Stimulated activated CD4-positive, alpha-beta T cell treated with anti-CD3 and anti-CD28 coated beads, Interleukin-12 subunit alpha, Interleukin-12 subunit beta, amount 100 ng/mL, for 4 hours (primary cell): ENCODE measurements at places on chromosomes 2 and 18.

GRCh38 chr18:58666176-58666575, 5.1 kb upstream of the MALT1 start:
- DNase-seq: no peak

- DNase-seq: no peak
These were observed 79.1 kb downstream of the TGIF1 start for GRCh38 chr18:3529077-3529476.

GRCh38 chr2:47539228-47539627, 136.3 kb downstream of the MSH2 start:
- DNase-seq: no peak

DNA sequence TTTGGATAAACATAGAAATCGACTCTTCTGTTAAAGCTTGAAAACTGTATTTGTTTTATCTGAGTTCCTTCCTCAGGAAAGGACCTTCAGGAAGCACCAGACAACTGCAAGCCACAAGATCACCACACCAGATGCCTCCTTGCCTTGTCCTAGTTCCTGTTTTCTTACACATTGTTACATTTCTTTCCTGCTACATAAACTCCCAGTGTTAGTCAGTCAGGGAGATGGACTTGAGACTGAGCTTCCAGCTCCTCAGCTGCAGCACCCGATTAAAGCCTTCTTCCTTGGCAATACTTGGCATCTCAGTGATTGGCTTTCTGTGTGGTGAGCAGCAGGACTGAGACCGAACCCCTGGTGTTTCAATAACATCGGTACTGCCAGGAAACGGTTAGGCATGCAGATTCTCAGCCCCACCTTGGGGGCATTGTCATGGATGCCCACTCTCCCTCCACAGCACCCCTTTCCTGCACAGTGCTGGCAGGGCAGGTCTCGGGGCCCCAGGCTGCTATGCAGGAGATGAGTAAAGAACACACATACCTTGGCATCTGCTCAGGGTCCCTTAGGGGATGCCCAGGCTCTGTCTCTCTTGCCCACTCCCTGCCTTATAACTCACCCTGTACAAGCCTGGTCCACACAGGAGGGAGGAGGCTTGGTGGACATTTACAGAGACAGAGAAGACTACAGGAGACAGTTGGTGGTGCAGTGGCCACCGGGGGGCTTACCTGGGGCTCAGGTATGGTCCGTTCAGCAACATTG, 32.6 kb downstream of the ANKMY1 start:
- DNase-seq: no peak

DNA sequence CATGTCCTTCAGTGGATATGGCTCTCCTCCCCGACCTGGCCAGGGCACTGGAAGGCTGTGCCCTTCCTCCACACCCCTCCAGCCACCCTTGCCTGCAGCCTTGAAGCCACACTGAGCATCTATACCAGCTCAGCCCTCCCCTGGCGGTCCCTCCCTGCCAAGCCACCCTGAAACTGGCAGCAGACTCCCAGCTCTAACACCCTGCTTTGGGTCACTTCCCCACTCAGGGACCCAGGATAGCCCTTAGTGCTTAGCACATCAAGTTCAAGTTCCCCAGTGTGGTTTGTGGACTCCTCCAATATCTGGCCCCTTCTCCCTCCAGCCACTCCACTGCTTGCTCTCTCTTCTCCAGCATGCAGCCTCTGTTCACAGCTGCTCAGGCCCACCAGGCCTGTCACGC, 89.4 kb downstream of the TNS1 start:
- no peak for DNase-seq

- DNase-seq: no peak
These were observed 2.1 kb downstream of the TYMS start for GRCh38 chr18:659597-659996.

DNA sequence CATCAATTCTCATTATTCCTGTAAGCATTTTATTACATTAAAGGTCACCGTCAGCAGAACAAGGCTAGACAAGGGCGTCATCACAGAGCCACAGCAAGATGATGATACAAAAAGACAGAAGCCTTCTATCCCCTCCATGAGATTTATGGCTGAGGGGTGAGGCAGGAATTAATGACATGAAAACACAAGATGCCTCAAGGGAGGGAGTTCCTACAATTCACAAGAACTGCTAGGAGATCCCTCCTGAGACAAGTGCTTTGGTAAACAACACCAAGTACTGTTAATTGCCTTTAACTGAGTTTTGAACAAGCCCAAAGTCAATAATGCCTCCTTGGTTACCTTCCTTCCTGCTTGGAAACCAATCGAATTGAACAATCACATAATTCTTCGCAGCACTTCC, 14.1 kb downstream of the ADD2 start:
- no peak for DNase-seq

GRCh38 chr2:161141033-161141432, 19.2 kb upstream of the TANK start:
- DNase-seq: no peak
